ENCODE measurements at places on chromosomes 2 and 18.

DNA sequence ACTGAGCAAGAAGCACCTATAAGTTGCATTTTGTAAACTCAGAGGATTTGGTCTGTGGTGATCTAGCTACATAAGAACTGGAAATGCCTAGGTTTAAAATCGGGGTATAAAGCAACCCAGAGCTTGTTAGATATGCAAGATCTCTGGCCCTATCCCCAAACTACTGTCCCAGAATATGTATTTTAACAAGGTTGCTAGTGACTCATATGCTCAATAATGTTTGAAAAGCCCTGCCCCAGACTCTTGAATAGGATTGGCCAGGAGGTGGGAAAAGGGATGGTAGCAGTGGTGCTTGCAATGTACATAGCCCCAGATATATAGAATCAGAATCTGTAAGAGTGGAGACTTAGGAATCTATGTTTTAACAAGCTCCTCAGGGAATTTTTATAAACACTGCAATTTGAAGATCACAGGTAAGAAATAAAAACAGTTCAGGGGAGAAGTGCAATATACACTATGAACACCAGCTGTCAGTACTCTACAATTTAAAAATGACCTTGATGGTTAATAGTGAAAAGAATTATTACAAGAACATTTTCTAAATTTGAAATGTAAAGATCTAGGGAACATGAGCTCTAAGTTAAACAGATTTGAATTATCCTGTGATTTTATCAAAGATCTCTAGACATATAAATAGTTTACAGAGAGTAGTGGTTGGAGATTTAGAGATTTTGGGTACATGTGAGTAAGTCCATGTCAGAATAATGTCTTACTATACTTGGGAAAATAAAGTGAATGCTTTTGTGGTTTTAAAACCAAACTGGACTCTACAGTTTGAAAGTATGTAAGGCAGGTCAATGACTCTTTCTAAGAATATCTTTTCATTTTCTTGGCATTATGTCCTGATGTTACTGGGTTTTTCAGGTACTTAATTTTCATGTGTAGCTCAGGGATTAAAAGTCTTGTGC is 7.7 kb upstream of the MMADHC start:
- peak; percentile 50 for DNase-seq

DNA sequence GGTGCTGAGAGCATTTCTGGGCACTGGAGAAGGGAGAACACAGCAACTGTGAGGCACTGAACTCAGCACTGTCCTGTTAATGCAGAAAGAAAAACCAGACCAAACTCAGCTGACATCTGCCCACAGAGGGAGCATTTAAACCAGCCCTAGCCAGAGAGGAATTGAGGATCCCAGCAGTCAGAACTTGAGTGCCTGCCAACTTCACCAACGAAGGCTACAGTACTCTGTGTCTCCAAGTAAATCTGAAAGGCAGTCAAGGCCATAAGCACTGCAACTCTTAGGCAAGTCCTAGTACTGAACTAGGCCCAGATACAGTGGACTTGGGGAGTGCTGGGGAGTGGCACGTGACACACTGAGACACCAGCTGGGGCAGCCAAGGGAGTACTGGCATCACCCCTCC is 176.2 kb upstream of the ZC3H15 start:
- peak; percentile 23 for DNase-seq

DNA sequence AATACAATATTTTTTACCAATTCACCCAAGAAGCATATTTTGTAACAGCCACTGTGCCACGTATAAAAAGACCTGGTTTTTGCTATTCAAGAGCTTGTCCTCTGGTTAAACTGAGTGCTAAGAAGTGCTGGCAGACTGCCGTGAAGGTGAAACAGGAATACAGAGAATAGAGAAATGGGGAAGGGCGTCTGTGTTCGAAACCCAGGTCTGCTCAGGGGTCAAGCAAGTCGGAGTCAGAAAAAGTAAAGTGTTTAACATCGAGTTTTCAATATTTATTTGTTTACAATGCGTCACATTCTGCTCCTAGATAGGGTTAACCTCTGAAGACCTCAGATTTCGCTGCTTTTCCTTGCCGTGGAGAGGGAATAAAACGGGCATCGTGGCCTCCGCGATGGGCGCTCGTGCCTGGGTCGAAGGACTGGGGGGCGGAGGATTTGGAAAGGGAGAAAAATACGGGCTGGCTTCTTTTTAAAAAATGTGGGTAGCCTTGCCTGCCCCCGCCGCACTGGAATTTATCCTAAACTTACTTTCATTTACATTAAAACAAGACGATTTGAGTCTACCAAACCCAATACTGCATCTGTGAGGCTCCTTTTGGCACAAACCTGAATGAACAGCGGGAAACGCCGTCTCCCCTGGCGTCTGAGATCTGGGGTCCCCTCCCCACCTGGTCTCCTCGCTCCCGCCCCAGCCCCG is 1.1 kb upstream of the SNTG2 start:
- no peak for DNase-seq

- peak; percentile 43 for DNase-seq
Measured at GRCh38 chr2:201363857-201364560, 6.9 kb upstream of the FLACC1 start.

- DNase-seq = no peak
Measured at GRCh38 chr2:182866095-182866460, 359 bp downstream of the FRZB start.
